ENCODE measurements at places on chromosomes 2 and 18. TPM values are rescaled to one million over a fixed set of nuclear protein-coding genes. Genes with fewer than 3 reads are reported as not detected.

The TWIST2 gene
- total RNA-seq: not detected

The SKOR2 gene
- total RNA-seq: not detected

- no peak overlapping the region for H3K4me3 ChIP-seq
- no peaks in the 10 kb centered on the region for H3K27me3 ChIP-seq
- no peak for DNase-seq
- H3K4me1 ChIP-seq: no peaks in the 10 kb centered on the region
These were observed 401.0 kb downstream of the NCKAP5 start for GRCh38 chr2:133167223-133167622.

GRCh38 chr2:1788478-1788959 lies 44.2 kb upstream of the PXDN start:
- no peaks in the 10 kb centered on the region for H3K4me1 ChIP-seq
- no peak overlapping the region for H3K4me3 ChIP-seq
- H3K27me3 ChIP-seq: peaks cover 2% of the 10 kb centered on the region
- H3K36me3 ChIP-seq: no peaks in the 10 kb centered on the region
- DNase-seq: no peak

- DNase-seq: no peak
- no peak overlapping the region for H3K4me3 ChIP-seq
- peak overlapping the region; percentile 38 for H3K27ac ChIP-seq
- H3K27me3 ChIP-seq: peaks cover 39% of the 10 kb centered on the region
- no peaks in the 10 kb centered on the region for H3K4me1 ChIP-seq
- no peaks in the 10 kb centered on the region for H3K36me3 ChIP-seq
These were observed 6.3 kb upstream of the CHN1 start for GRCh38 chr2:175011505-175011904.

DNA sequence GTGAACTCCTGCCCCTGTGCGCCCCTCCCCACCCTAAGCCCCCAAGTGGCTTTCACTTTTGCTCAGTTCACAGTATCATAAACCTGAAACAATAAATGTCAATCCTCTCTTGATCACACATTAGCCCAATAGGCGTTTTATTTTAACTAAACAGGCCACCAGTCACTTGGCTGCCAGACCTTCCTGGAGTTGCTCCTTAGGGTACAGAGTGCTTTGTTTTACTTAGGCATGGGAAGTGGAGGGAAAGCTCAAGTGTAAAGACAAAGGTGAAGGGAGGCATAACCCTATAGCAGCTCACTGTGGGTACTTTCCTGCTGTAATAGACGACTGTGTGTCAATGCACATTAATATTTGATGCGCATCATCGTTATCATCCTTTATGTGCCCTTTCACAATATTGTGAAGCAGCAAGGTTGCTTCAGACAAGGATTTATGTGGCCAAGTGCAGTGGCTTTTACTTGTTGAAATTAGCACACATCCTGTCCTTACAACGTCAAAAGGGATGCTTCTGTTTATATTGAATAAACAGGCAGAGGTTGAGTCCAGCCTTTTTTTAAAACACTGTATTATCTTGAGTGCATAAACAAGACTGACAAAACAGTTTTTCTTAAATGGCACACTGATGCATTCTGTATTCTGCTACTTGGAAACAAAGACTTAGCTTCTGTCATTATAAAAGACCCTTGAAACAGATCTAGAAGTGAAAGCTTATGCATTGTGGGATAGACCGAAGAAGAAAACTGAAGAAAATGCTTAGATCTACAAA lies 168.5 kb downstream of the TMEFF2 start:
- H3K27me3 ChIP-seq: peaks cover 8% of the 10 kb centered on the region
- H3K36me3 ChIP-seq: no peaks in the 10 kb centered on the region
- H3K4me3 ChIP-seq: no peak overlapping the region
- H3K27ac ChIP-seq: no peak overlapping the region
- no peak for DNase-seq
- H3K4me1 ChIP-seq: no peaks in the 10 kb centered on the region

DNA sequence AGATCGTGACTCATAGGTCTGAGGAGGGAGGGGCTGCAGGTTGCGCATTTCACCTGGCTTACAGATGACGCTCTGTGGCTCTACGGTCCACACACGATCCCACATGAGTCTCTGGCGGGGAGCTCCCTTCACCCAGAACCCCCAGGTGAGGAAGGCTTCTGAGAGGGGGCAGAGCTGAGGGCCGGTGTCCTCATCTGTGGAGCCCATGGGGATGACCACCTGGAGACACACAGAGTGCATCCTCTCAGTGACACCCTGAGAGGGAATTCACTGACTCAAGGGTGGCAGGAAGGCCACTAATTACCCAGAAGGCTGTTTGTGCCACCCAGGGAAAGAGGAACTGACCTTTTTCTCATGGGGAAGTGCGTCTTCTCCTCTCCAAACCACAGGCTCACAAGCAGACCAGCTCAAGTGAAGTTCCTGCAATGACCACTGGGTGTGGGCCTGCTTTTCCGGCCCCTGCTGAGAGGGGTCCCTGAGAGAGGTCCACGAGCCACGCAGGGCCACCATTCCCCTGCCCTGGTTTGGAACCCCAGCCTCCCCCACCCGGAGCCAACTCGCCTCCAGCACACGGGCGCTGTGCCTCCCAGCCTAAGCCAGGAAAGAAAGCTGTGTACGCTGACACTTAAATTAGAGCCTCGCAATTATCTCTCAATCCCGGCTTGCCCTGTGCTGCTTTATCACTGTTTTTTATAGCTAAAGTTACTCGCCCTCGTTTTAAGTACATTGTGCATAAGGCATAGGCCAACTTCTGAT lies 114.1 kb downstream of the BCL11A start:
- no peaks in the 10 kb centered on the region for H3K36me3 ChIP-seq
- no peaks in the 10 kb centered on the region for H3K27me3 ChIP-seq
- no peak overlapping the region for H3K27ac ChIP-seq
- no peak for DNase-seq
- no peak overlapping the region for H3K4me3 ChIP-seq
- no peaks in the 10 kb centered on the region for H3K4me1 ChIP-seq

- peak overlapping the region; percentile 22 for H3K4me3 ChIP-seq
- H3K27me3 ChIP-seq: peaks cover 24% of the 10 kb centered on the region
- DNase-seq: no peak
- H3K27ac ChIP-seq: peak overlapping the region; percentile 98
- no peaks in the 10 kb centered on the region for H3K36me3 ChIP-seq
These were observed 129.1 kb upstream of the LGALSL start for GRCh38 chr2:64324746-64325410.
